RKO (cell line): ENCODE measurements at places on chromosomes 2 and 18.

GRCh38 chr2:70069049-70069448, 18.2 kb upstream of the PCBP1 start:
- peak; percentile 43 for DNase-seq

- no peak for DNase-seq
Observed at GRCh38 chr2:18540872-18541271, 19.6 kb downstream of the RDH14 start.

- no peak for DNase-seq
Observed at GRCh38 chr2:72920318-72921087, 3.2 kb downstream of the EMX1 start.

GRCh38 chr2:9403924-9404323, 19.4 kb downstream of the ITGB1BP1 start:
- DNase-seq, result no peak

GRCh38 chr18:45059695-45060094, 379.0 kb downstream of the SETBP1 start:
- peak; percentile 69 for DNase-seq

DNA sequence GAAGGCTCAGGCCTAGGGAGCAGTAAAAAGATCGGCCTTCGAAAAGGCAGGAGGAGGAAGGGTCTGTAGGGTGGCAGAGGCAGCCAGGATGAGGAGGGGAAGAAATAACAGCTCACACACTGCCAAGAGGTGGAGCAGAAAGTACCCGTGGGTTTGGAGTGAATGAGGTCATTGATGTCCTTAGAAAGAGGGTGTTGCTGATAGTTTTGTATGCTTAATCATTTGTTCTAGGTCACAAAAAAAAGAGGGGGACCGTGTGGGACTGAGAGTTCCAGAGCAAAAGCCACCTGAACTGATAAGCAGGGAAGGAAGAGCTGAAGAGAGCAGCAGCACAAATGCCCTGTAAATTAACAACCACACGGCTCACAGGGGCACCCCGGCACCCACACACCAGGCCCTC, 140.4 kb downstream of the FAM161A start:
- no peak for DNase-seq

DNA sequence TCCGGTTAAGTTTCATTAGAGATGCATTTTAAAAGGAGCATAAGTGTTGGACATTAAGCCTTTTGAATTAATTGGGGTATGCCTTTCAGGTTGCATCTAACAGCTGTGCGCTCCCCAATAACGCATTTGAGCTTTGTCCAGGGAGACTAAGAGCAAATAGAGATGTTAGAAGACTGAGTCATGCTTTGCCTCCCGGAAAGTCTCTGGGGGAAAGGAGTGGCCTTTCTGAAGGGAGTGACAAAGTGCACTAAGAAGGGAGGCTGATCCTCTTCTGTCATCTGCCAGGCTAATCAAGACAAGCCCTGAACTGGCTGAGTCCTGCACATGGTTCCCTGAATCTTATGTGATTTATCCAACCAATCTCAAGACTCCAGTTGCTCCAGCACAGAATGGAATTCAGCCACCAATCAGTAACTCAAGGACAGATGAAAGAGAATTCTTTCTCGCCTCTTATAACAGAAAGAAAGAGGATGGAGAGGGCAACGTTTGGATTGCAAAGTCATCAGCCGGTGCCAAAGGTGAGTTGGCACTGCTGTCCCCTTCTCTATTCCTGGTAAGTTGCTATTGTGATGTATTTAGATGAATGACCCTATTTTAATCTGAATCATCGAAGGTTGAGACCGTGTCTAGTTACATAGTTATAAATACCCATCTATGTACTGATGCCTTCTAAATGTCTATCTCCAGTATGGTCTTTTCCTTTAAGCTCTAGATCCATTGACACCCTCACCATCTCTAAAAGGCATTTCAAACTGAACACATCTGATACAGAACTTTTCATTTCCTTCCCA, 12.1 kb downstream of the TTL start:
- DNase-seq, result peak; percentile 28

GRCh38 chr2:201709747-201710146, 11.3 kb upstream of the MPP4 start:
- no peak for DNase-seq

GRCh38 chr18:4351005-4351404, 104.1 kb downstream of the DLGAP1 start:
- DNase-seq, result no peak

DNA sequence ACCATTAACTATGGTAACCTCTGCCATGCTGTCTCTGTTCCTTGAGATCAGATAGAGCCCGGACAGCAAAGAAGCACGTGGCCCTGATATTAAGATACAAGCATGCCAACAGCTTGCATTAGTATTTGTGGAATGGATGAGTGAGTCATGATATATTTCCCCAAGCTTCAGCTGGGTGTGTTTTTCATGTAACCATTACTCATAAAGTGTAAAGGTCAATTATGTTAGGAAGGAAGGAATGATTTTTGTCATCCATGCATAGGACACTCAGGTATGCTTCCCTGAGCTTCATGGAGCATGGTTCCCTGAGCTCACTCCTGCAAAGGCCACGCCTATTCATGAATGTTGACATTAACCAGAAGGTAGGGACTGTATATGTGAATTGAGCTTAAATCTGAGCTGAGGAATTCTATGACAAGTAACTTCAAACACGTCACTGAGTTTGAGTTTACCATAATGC, 74.6 kb downstream of the ARL4C start:
- peak; percentile 71 for DNase-seq

- DNase-seq, result peak; percentile 55
Observed at GRCh38 chr2:168120730-168121129, 126.7 kb downstream of the STK39 start.

DNA sequence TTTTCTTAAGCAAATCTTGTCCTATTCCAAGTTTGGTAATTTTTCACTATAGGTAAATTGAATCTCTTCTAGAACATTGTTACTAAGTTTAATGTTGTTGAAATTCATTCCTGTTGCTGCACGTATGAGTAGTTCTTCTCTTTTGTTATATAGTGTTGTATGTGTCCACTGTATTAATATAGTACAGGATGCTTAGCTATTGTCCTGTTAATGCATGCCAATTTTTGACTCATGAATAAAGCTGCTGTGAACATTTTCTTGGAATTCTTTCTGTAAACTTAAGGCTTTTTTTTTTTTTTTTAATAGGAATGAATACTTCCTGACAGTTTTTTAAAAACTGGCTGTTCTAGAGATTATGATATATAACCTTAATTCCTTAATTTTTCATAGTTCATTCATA, 326.9 kb downstream of the SLC4A3 start:
- no peak for DNase-seq

DNA sequence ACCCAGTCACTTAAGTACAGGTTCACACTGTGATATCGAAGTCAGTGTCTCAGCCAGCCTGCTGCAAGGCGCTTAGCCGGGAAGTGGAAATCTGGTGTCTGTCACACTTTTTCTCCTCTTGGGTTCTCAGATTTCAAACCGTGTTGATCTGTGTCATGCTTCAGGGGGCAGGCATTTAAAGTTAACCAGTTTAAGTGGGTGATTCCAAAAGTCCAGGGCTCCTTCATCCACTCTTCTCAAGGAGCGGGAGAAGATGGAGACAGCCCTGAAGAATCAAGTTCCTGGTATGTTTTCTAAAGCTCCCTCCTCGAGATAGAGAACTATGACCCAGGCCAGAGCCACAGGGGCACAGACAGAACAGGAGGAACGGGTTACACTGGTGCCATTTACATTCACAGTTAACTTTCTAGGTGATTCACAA, 331.7 kb downstream of the GBX2 start:
- no peak for DNase-seq

GRCh38 chr2:176470713-176471112, 201.5 kb downstream of the MTX2 start:
- no peak for DNase-seq

DNA sequence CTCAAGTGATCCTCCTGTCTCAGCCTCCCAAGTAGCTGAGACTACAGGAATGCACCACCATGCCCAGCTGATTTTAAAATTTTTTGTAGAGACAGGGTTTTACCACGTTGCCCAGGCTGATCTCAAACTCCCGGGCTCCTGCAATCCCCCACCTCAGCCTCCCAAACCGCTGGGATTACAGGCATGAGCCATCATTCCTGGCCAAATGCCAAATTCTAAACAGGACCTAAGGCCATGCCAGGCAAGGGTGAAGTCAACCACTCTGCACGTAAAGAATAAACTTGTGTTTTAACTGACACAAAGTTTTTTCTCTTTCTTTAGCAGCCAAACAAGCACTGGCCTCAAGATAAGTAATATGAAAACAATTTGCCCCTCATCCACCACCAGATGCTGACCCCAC, 37.4 kb upstream of the SATB2 start:
- peak; percentile 23 for DNase-seq

DNA sequence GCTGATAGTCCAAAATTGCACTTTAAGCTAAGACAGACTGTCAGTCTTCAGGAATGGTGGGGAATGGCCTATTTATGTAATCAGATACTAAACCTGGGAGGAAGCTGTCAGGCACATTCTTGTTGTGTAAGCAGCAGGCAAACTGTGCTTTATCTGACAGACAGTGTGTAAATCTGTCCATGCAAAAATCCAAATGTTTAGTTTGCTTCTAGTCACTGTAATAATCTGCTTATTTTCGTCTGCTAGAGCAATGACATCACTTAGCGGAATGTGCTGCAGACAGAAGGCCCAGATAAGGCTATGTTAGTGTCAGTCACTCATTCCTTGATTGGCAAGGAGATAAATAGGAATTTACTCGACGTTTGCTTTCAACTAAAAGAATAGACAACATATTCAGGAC, 263.5 kb downstream of the ZNF407 start:
- no peak for DNase-seq

- no peak for DNase-seq
Observed at GRCh38 chr2:17793803-17794354, 22.4 kb upstream of the MSGN1 start.

DNA sequence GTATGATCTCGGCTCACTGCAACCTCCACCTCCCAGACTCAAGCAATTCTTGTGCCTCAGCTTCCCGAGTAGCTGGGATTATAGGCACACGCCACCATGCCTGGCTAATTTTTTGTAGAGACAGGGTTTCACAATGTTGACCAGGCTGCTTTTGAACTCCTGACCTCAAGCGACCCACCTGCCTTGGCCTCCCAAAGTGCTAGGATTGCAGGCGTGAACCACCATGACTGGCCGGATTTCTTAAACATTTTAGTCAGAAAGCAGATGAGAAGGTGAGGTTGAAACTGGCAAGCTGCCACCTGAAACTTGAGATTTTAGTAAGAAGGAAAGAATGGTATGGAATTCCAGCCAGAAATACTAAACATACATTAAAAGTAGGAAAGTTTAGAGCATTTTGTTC, 31.9 kb downstream of the KLHL23 start:
- DNase-seq, result no peak

DNA sequence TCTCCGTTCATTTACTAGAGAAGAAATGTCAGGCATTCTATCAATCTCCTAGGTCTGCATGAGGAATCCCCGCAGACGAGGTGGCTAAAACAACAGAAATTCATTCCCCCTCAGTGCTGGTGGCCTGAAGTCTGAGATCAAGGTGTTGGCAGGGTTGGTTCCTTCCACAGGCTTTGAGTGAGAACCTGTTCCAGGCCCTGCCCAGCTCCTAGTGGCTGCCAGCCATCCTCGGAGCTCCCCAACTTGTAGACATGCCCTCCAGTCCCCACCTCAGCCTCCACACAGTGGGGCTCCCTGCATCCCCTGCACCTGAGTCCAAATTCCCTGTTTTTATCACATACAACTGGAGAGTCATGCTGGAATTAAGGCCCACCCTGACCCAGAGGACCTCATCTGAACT, 145.3 kb upstream of the ALKAL2 start:
- DNase-seq, result no peak

DNA sequence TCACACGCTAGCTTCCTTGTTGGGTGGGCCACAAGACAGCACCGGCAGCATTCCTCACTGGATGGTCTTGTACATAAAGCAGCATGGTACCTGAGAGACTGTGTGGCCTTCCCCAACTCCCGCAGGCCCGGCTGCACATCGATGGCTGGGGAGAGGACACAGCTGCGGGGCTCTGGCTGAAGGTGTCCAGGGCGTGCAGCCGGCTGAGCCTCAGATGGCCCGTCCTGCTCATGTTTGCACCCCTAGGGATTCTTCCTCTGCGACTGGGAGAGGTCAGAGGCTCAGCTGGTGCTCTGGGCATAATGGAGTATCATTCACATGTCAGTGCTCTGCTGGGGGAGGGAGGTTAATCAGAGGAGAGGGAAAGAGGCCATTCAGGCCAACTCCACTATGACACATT, 207.9 kb downstream of the SEPTIN10 start:
- no peak for DNase-seq

DNA sequence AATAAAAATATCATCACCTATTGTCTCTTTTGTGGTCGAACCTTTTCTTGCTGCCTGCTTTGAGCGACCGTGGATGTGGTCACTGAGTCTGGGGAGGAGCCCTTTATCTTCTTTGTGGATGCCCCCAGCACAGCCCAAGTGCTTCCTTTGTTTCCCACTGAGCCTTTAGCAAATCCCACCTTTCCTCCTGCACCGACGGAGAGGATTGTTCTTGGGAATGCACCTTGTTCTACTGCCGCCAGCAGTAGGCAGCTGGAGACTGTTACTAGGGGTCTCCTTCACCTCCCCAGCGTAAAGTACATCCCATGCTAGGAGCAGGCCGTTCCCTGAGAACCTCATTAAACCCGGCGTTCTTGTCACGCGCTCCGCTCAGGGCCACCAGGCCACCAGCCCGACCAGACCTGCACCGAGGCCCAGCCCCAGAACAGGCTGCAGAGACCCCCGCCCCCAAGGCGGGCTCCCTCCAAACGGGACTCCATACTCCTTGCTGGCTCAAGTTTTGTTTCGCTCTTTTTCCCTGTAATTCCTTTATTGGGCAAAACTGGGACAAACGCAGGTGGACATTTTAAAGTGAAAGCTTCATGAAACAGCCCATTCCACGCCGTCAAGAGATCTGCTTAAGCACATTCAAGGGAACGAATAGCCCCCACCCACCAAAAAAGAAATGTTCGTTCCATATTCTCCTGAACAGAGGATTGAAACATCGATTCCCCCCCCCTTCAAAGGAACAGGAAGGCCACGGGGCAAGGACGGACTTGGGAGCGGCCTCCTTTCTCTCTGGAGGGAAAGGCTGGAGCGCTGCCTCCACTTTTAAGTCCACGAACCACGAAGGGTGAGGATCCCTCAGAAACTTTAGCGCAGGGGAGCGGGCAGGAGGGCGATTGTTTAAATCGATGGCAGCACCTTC, 1.1 kb upstream of the MAT2A start:
- DNase-seq, result peak; percentile 57

DNA sequence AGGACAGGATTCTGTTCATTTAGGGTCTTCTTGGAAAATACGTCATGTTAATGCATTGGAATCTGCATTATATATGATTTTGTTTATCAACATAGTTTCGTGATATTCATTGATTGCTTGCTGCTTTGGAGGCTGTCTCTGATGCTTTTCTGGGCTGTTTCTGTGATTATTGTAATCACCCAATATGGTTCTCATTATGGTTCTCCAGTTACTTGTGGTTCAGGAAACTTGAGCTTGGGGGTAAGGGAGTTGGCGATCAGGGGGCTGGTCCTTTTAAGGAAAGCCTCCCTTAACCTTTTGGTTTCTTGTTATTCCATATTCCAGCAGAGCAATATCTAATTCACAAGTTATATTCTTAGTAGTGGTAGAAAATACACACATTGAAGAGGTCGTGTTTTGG, 17.4 kb upstream of the STON1 start:
- no peak for DNase-seq

- no peak for DNase-seq
Observed at GRCh38 chr2:3638456-3638810, 19.6 kb upstream of the ALLC start.

GRCh38 chr2:186917866-186918265, 68.9 kb upstream of the ZSWIM2 start:
- no peak for DNase-seq
